IPS DF 6.9 (cell line): ENCODE measurements at places on chromosomes 5 and 9.

- DNase-seq, result no peak
Measured at GRCh38 chr5:113047234-113047633, 70.6 kb downstream of the DCP2 start.

DNA sequence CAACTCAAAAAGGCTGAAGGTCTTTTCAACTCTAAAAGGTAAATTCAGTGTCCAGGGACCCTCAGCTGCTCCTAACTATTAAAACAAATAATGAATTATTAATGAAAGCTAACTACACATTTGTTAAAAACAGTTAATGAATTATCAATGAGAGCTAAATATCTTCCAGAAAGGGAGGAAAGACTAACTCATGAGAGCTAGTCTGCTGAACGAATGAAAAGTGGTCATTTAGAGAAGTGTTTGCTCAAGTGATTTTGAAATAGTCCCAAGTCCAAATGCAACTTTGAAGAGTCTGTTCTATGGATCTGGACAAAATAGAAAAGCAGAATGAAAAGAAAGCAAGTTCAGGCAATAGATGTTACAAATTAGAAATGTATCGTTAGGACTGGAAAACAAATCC is 133.9 kb upstream of the SPEF2 start:
- no peak for DNase-seq

- DNase-seq, result no peak
Measured at GRCh38 chr5:104594850-104595249, 1032.3 kb upstream of the NUDT12 start.

GRCh38 chr9:123643518-123643917 is 286.4 kb downstream of the DENND1A start:
- no peak for DNase-seq

DNA sequence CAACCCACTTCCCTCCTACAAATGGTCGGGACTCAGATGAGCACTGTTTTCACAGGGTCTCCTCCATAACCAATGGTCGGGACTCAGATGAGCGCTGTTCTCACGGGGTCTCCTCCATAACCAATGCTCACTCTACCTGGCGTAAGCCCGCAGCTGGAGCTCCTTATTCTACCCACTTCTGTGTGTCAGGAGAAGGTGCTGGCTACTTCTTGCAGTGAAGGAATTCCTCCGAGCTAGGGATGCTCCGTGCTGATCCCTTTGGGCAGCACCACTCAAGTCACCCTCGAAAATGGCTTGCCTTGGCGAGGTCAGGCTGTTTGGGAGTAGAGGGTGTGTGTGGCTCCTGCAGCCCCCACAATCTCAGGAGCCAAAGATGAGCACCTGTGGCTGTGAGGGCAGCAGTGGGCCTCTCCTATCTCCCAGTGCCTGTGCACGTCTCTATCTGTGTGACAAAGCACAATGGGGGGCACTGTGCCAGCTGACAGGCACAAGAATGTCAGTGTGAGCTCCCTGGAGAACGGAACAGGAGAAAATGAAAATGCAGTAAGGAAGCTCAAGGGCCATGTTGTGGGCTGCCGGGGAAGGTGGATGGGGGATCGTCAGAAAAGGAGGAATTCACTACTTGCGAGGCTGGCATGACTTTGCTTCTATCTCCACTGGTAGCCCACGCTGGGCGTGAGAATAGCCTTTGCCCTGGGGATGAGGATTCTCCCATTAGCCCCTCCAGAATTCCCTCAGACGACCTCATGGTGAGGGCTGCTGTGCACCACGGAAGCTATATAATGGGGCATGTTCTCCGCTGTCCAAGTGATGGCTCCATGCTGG is 3.9 kb upstream of the BTNL9 start:
- no peak for DNase-seq

DNA sequence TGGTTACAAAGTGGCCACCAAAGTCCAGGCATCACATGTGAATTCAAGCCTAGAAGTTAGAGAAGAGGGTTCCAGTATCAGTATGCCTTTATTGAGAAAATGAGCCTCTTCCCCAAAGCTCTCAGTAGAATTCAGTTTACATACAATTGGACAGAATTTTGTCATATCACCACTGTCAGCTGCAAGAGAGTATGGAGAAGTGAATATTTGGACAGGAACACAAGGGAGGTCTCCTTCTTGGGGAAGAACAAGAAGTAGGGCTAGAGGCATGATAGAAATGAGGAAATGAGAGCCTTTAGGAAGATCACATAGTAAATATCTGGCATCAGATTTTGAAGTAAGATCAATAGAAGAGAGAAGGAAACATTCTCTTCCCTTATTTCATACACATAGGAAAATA is 27.8 kb upstream of the VLDLR start:
- DNase-seq, result no peak

GRCh38 chr5:178622679-178623247 is 4.1 kb downstream of the CLK4 start:
- no peak for DNase-seq

- DNase-seq, result no peak
Measured at GRCh38 chr9:136533775-136534157, 12.1 kb downstream of the NOTCH1 start.

DNA sequence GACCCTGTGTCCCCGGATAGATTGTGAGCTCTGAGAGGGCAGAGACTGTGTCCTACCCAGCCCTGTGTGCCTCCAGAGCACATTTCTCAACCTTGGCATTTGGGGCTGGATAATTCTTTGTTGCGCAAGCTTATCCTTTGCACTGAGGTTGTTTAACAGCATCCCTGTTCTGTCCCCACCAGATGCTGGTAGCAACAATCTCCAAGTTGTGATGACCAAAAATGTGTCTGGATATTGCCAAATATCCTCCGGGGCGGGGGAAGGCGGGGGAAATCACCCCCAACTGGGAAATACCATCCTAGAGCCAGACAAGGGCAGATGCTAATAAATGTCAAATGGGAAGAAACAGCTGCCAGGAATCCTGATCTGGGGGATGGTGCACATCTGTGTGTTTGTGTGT is 24.0 kb upstream of the TNIP1 start:
- DNase-seq, result no peak

DNA sequence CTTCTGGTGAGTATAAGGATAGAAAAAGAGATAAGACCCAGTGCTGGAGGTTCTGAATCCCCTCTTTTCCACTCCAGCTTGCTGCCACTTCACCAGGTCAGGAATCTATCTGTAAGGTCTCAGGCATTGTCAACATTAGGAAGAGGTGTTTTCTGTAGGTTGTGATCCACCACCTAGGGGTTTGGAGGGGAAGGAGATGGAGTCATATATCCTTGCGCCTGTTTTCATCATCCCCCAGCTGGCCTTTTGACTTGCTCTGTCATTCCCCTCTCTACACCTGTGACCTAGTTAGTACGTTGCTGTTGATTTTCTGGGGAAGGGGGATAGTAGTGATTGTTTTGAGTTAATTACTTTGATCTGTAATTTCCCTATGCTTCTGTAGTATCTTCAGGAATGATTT is 20.5 kb downstream of the SPINK5 start:
- DNase-seq, result no peak

DNA sequence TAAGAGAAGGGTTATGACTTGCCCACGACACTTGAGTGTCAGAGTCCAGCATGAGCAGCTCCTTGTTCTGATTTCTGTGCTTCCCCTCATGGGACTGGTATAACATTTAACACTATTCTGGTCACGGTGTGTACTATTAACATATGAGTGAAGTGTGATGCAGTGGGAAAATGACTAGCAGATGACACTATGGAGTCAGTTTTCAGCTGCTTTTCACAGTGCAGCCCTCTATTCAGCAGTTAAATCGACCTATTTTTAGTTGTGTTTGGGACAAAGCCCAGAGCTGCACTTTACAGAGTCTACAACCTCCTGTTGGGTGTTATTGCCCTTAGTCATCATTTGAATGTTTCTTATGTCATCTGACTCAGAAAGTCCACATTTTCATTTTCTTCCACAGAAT is 59.1 kb downstream of the CHSY3 start:
- DNase-seq, result no peak

GRCh38 chr9:82128011-82128696 is 139.6 kb downstream of the SPATA31D1 start:
- no peak for DNase-seq

DNA sequence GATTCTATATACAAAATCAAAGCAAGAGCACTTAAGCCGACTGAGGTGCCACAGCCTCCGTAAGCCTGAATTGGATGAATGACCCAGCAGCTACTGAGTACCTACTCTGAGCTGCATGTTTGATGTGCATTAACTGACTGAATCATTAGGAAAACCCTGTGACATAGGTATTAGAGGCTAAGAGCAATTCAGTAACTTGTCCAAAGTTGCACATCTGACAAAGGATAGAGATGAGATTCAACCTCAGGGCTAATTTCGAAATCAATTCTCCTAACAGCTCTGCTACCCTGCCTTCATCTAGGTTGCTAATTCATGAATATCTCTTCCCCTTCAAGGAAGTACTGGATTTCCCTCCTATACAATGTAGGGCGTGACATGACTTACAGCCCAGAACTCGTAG is 89.1 kb upstream of the GLIS3 start:
- no peak for DNase-seq

GRCh38 chr9:35518225-35518821 is 28.4 kb downstream of the RUSC2 start:
- no peak for DNase-seq

DNA sequence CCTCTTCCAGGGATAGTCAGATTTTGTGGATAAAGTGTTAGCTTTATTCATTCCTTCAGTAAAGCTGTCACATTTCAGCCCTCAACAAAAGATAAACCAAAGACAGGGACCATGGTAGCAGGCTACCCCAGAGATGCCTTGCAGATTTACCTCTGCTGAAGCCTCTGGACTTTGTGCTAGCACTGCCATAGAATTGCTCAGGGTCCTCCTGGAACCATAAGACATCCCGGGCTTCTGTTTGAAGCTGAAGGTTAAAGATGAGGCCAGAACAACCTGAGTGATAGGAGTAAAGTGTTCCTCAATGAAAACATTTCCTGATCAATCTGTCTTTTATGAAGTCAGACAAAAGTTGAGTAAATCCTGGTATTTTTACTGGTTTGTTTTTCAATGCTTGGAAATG is 57.5 kb upstream of the ARL15 start:
- no peak for DNase-seq

GRCh38 chr9:95635986-95636671 is 119.4 kb upstream of the PTCH1 start:
- DNase-seq, result no peak

DNA sequence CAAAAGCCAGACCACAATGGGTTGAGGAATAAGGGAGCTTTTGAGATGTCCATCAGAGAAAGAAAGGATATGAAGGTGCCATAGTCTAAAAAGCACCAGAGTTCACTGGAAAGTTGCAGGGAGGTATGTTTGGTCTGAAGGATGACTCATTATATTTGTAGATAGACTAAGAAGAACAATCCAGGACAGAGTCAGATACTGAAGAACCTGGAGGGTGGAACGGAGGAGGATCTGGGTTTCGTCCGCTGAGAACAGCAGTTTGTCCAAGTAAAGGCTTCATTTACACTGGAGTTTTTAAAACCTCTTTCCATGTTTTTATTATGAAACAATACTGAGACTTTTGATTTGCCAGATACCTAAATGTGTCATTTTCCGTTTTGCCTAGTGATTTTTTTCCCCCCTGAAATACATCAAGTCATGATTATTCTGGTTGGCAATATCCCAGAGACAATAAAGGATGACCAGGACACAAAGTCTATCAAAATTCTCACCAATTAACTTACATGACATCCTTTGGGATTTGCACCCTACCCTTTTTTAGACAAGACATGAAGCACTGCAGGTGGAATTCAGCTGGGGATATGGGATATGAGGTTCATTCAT is 219.9 kb downstream of the MLLT3 start:
- DNase-seq, result no peak

DNA sequence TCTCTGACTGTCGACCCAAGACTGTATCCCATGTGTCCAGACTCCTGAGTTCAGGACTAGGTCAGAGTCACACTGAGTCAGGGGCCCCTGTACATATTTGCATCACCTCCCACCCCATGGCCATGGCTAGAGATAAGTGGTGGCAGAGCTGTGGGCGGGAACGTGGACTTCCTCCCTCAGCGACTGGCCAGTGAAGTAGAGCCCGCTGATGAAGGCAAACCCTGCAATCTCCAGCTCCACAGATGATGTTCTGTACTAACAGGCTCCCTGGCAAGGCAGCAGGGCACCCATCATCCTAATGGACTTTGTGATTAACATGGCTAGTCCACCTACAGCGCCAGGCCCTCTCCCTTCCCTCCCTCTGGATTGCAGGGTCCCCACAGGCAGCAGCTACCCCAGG is 110.5 kb upstream of the LRRTM2 start:
- DNase-seq, result no peak

- no peak for DNase-seq
Measured at GRCh38 chr5:80227979-80228596, 27.8 kb downstream of the SERINC5 start.

- no peak for DNase-seq
Measured at GRCh38 chr5:14125262-14125661, 17.9 kb upstream of the TRIO start.

DNA sequence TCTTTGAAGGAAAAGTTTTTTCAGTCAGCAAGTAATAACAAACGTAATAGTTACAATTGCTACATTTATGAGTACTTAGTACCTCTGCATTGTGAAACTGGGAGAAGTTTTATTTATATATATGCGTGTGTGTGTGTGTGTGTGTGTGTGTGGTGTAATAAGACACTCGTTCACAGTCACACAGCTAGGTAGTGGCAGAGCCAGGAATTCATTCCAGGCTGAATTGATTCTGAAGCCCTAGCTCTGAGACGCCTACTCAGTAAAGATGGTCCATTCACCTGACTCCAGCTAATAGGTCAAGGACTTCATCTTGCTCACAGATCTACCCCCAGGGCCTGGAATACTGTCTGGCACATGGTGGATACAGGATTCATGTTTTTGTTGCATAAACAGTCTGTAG is 13.6 kb upstream of the CAST start:
- no peak for DNase-seq

DNA sequence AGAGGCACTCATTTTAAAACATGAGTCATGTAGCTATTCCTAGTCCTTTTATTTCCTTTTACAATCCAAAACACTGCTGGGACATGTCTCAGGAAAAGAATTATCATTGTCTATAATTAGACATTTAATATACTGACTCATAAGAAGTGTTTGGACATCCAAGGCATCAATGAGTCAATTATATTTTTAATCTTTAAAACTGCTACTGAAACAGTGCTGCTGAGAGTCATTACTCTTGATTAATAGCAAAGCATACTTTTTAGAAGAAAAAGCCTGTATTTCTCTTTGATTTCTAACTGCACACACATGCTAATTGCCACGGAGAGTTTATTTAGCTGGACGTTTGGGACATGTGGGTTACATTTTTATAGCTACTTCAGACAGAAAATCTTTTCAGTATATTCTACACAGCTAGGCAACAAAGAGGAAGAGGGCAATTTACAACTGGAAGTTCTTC is 1249.0 kb upstream of the CDH18 start:
- DNase-seq, result no peak
